ENCODE measurements at places on chromosomes 5 and 9.

DNA sequence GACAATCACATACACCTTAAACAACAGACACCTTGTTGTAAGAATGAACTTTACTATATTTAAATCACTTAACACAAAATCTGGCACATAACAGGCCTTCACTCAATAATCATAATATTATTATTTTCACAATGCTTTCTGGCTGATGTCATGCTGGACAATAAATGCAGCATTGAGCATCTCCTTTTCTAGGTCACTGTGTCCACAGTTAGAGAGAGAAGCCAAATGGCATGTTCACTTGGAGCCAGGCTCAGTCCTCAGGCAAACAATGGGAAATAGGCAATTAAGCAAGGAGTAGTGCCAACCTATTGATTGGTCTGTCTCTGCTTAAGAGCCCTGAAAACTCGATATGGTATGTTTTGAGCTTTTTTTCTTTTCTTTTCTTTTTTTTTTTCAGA, 50.6 kb upstream of the KLF4 start:
- no peak for DNase-seq

- DNase-seq: no peak
These were observed 900 bp upstream of the HAVCR2 start for GRCh38 chr5:157109744-157110143.

DNA sequence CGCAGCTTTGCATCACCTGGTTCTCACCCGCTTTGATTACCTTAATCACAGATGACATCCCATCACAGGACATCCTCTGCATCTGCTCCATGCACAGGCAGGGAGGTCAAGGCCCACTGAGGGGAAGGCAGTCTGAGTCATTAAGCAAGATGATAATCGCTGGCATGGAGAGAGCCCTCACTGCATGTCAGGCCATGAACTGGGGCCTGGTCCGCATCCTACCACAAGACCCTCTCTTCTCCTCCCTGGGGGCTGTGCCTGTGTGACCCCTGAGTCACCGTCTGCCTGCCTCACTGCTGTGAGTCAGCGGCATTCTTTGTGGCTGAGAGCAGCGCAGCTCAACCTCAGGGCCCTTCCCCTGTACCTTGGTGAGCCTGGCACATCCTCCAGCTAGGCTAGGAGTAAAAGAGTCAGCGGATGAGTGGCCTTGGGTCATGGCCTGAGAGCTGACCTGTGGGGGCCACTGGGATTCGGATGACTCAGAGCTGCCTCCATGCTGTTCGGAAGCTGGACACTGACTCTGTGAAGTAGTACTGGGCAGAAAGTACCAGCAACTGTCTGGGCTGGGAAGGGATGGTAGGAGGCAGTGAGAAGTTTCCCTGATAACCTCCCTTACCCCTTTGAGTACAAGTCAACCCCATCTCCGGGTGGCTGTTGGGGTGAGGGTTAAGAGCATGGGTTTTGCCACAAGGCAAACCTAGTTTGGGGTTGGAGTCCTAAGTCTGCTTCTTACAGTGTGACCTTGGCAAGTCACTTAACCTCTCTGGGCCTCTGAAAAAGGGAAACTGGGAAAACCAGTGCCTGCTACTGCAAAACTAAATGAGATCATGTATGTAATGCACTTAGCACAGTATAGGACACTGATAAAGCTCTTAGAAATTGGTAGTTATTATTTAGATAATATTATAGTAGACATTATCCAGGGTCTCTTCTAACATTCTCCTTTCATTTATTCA, 14.6 kb upstream of the ARSI start:
- DNase-seq: no peak

- no peak for DNase-seq
These were observed 218.6 kb downstream of the TMEM38B start for GRCh38 chr9:105912863-105913516.

- no peak for DNase-seq
These were observed 43.1 kb upstream of the NSMF start for GRCh38 chr9:137502008-137502911.

DNA sequence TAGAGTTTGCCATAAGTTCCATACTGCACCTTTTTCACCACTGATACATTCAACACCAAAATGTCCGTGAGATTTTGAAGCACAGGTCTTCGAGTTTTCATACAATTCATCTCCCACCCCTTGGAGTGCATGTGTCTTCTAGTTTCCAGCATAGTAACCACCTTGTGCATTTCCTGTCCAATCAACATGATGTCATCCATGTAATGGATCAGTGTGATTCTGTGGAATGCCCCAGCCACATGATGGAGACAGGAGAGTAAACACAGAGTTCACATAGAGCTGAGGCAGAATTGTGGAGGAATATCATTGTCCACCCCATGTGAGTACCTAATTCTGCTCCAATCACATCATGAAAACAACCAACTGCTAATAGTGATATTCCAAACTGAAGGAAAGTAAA, 441.5 kb upstream of the CDH6 start:
- DNase-seq: no peak

DNA sequence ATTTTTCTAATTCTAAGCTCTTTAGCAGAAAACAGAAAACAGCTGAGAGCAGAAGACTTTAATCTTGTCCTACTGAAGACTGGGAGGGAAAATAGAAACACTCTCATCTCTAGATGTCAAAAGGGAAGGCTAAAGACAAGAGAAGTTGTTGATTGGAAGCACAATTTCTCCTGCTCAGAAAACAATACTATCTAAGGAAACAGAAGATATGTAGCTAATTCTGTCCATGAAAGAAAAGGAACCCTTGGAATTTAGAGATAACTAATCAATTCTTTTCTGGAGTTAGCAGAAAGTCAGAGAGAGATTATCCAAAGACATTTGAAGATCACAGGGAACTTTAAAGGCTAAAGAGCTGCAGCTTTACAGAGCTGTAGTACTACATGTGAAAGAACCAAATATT, 126.2 kb downstream of the HSD17B3 start:
- no peak for DNase-seq

- no peak for DNase-seq
These were observed 16.2 kb downstream of the RBM18 start for GRCh38 chr9:122248448-122248865.

- DNase-seq: no peak
These were observed 2.1 kb downstream of the SAXO1 start for GRCh38 chr9:19030899-19031298.

DNA sequence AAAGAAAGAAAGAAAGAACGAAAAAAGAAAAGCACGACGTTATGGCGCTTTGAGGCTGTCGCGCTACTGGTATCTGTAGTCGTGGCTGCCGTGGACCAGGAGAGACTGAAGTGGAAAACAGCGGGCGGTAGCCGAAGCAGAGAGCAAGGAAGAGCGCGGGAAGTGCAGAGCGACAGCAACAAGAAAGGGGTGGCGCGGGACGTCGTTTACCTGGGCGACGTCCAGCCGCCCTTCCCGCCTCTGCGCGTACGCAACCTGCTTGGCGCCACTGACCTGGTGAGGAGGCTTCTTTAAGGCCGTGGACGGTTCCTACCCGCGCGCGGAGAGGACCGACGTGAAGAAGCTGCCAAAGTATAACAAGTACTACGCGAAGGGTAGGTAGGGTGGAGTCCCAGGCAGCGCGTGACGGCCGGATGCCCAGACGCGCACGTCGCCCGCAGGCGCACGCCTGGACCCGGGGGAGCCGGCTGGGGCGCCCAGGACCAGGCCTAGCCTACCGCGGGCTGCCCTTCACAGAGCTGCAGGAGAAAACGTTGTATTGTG, 15.4 kb downstream of the CCL28 start:
- DNase-seq: peak; percentile 61

- no peak for DNase-seq
These were observed 62.4 kb downstream of the ERGIC1 start for GRCh38 chr5:172896465-172896864.

DNA sequence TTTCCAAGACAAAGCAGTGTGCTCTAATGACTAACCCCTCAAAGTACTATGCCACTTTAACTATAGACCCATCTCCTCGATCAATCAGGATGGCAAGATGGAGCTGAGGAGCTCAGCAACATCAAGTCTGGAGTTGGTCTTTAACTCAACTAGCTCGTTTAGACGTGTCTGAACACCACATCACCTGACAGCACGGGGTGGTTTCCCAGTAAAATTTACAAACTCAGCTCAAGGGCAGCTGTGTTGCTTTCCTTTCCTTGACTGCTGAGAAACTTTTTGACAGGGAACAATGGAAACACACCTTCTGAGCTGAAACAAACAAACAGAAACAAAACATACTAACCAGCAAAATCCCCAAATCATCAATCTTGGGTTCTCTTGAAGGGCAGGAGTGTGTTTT, 202.5 kb downstream of the NTRK2 start:
- DNase-seq: no peak

GRCh38 chr5:112918679-112919078, 3.3 kb downstream of the REEP5 start:
- no peak for DNase-seq

GRCh38 chr5:123549256-123549904, 37.4 kb downstream of the CSNK1G3 start:
- no peak for DNase-seq

DNA sequence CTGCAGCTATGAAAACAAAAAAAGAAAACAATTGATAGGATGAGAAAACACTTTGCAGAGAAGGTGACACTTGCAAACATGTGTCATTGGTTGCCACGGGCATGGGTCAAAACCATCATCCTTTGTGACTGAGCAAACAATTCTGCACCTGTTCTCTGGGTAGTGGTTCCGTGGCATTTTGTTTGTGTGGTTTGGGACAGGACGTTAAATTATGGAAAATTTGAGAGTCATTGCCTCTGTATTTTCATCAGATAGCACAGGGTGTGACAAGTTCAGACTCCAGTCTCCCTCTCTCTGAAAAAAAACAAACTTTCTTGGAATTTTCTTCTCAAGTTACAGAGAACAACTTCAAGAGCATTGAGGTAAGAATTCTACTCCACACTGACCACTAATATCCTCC, 113.4 kb upstream of the HMHB1 start:
- no peak for DNase-seq

DNA sequence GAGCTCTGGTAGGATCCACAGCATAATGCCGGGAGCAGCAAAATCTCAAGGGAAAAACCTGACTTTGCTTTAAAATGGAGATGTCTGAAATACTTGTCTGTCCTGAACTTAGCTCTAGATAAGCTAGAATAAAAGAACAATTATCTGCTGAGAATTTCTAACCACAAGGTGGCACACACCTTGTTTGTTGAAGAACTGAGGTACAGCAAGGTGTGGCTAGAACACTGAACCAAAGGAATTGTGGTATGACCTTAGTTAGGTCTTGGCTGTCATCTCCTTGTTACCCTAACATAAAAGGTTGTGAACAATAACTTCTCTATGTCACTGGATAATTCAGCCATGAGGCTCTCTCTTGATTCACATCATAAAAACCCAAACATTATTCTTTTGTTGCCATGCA, 72.3 kb upstream of the ANXA1 start:
- no peak for DNase-seq

DNA sequence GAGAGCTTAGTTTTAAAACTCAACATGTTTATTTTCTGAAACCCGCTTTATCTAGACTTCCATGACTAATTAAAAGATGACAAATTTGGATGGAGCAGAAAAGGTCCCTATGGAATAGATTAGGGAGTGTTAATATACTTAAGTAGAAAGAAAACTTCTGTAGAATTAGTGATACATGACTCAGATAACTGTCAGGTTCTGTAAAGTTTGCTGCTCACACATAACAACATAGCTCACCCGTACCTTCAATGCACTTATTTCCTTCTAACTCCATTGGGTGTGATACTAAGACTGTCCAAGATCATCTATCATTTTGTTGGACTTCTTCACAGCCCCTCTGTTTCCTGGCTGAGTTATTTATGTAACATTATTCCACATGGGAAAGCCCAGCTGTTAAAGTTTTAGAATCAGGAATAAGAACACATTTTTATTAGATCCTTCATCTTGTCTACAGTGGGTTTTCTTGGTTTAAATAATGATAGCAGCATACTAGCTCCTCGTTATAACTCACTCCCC, 27.8 kb downstream of the TMEM167A start:
- DNase-seq: no peak

DNA sequence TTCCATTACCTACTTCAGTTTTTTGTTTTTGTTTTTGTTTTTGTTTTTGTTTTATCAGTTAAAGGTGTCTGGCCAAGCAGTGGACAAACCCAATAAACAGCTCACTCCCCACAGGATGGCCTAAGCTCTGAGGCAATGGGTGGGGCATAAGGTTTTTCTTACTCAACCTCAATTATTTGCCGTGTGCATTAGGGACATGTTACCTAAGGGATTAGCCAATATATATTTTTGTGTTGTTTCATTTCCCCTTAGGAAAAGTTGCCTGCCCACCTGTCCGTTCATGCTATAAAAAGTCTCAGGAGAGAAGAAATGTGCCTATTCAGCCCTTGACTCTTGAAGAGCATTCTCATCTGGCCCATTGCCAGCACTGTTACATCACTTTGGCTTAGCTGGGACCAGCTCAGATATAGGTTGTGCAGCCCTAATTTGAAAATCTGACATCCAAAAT, 7.3 kb downstream of the SH3RF2 start:
- DNase-seq: peak; percentile 71

GRCh38 chr5:123845356-123846100, 333.6 kb downstream of the CSNK1G3 start:
- DNase-seq: no peak

GRCh38 chr9:131008563-131008908, 438 bp upstream of the LAMC3 start:
- no peak for DNase-seq

DNA sequence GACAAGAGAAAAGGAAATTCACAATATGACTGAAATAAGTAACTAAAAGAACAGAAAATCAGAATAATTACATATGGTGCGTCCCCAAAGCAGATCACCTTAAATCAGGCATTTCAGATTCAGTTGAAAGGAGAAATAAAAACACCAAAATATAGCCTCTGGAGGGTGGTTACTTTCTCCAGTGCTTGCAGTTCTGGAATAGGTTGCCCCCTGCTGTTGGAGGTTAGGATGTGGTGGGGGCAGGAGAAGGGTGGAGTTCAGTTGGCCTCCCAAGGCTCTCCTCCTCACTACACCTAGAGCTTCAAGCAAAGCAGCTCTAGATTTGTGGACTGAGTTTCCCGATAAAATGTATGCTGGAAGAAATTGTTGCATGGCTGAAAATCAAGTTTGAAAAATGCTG, 338.2 kb upstream of the TLE4 start:
- DNase-seq: no peak

GRCh38 chr5:163815240-163815791, 309.9 kb downstream of the MAT2B start:
- no peak for DNase-seq
